ENCODE measurements at places on chromosomes 13 and 19.

DNA sequence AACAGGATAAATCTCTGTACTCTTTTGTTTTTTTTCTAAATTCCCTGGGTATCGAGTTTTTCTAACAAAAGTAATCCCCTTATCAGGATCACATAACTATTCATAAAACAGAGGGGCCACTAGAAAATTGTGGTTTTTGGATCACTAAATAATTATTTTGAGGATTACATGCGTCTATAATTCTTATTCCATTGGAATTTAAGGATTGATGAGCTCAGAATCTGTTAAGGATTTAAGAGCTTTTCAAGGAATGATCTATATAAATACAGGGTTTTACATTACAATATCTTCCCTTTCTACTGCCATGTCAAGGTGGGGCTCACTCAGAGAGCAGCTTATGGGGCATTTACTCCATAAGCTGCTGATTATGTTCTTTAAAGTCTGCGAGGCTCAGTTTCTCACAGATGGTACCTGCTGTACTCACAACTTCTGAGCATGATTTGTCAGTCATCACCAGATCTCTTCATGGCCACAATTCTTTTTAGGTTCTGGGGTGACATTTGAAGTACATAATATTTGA lies 449.8 kb downstream of the PCDH17 start:
- DNase-seq = no peak

DNA sequence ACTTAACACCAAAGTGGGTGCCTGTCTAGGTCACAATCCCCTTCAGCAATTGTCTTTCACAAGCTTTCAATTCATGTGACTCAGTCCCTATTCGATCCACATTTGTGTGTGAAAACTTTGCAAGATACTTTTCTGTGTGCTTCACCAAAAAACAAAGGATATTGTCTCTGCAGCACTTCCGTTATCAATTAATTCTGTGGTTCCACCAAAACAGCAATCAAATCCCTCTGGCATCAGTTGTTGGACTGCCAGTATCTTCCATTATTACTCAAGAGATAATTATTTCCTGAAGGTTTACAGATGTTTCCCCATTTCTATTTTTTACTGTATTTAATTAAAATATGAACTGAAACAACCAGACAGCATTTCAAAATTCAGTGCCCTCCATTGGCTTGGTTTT lies 481.4 kb downstream of the SUCLA2 start:
- no peak for DNase-seq

DNA sequence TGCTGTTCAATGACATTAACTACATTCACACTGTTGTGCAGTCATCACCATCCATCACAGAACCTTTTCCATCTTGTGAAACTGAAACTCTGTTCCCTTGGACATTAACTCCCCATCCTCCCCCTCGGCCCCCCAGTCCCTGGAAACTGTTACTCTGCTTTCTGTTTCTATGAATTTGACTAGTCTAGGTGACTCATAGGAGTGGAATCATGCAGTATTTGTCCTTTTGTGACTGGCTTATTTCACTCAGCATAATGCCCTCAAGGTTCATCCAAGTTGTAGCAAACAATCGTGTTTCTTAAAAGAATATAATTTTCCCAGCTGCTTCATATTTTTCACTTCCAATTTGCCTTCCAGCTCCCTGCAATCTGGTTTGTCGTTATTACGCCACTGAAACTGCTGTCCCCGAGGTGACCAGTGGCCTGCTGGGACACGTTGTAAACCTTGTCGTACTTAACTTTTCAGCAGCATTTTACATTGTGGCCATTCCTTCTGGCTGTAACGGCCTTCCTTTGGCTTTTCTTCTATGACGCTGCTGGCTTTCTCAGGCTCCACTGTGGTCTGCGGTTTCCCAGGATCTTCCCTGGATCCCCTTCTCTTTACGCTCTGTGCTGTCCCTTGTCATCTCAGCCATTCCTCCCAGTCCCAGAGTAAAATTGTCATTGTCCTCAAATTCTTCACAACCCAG lies 74.0 kb downstream of the DHRS12 start:
- no peak for DNase-seq

DNA sequence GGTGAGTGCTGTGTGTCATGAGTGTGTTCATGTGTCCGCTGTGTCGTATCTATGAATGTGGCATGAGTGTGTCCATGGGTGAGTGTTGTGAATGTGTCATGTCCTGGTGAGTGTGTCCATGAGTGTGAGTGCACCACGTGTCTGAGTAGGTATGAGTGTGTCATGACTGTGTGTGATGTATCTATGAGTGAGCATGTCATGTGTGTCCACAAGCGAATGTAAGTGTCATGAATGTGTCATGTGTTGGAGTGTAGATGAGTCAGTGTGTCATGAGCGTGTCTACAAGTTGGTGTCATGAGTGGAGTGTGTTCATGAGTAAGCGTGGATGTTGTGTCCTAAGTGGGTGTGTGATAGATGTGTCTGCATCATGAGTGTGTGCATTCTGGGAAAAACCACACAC lies 129.4 kb downstream of the TUBA3C start:
- no peak for DNase-seq

- DNase-seq = no peak
These were observed 150.3 kb downstream of the KATNAL1 start for GRCh38 chr13:30156826-30157615.

DNA sequence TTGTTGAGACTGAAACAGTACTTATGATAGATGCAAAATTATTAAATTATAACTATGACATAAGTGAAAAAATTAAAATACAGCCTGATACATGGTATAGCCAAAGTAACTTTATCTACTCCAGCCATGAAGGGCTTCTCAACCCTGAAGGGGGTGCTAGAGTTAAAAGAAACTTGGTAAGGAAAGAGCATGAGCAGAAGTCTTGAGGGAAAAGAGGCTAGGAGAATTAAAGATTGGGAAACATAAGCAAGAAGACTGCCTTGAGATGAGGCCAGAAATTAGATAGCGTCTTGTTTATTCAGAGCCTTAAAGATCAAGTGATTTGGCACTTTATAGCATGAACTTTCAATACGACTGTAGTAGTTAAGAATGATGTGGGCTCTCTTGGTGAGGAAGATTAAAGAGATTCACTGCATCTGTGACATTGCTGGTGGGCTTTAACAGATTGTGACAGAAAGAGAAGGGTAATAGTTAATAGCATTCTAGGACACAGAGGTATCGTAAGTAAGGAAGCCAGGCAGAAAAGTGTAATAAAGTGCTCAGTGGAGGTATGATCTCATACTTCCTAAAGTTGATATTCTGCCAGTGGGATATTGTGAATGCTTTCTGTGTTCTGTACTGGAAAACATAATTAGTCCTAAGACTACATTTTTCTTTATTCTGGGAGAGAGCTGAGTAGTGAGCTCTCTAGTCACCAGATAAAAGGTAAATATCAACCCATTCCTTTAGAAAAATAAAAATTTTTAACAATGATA lies 385.4 kb upstream of the PRR20A start:
- DNase-seq = no peak

DNA sequence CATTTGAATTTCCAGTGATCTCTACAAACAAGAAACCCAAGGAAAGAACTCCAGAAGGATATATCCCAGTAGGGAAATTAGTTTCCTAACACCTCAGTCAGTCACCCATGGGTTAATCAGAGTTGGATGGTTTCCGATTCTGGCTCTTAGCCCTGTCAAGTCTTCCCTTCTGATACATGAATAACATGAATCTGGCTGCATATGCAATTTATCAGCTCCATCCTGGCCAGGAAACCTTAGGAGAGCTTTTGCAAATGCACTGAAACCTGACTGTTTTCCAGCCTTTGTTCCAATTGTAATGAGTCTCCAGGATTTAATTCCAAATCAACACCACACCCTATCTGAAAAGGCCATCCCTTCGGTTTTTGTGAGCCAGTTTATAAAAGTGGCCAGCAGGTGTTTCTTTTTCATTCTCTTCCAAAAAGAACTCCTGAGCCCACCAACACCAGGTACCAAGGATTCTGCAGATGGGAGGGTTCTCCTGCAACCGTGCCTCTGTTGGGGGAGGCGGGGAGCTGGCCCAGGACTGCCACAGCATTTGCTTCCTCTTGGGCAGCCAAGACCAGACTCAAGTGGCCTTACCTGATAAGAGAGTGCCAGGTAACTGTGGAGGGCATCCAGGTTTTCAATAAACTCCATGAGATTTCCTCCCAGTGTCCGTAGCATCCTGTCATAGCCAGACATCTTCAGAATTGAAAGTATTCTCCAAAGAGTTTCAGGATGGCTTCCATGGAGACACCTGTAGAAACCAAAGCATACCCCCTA lies 77.5 kb downstream of the C13orf42 start:
- no peak for DNase-seq

DNA sequence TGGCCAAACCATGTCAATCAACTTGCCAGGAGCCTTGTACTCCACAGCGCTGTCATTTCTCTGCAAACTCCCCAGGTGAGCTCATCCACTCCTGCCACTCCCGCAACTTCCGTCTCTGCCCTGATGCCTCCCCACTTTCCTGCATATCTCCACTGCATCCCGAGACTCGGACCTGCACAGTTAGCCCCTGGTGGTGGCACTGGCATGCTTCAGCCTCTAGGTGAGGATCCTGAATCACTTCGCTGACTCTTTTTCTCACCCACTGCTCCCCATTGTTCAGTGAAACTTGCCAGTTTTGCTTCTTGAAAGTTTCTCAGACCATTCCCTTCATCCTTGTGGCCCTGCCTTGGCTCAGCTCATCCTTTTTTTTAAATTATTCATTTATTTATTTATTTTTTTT lies 3.4 kb upstream of the CTU1 start:
- DNase-seq = no peak

DNA sequence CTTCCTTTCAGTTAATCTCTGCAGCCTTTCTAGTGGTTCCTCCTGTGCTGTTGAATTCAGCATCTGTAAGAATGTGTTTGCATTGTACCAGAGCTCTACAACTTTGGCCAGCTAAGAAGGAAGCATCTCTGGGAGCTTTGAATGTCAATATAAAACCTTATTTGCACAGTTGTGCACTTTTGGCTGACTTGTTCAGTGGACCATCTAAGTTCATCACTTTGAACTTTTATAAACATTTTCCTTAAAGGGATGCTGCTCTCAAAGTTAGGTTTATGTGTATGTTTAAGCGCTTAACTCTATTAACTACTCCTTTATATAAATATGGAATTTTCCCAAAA lies 15.6 kb downstream of the POLR1D start:
- DNase-seq = no peak

- DNase-seq = no peak
These were observed 101.3 kb downstream of the GNG7 start for GRCh38 chr19:2600914-2601870.

DNA sequence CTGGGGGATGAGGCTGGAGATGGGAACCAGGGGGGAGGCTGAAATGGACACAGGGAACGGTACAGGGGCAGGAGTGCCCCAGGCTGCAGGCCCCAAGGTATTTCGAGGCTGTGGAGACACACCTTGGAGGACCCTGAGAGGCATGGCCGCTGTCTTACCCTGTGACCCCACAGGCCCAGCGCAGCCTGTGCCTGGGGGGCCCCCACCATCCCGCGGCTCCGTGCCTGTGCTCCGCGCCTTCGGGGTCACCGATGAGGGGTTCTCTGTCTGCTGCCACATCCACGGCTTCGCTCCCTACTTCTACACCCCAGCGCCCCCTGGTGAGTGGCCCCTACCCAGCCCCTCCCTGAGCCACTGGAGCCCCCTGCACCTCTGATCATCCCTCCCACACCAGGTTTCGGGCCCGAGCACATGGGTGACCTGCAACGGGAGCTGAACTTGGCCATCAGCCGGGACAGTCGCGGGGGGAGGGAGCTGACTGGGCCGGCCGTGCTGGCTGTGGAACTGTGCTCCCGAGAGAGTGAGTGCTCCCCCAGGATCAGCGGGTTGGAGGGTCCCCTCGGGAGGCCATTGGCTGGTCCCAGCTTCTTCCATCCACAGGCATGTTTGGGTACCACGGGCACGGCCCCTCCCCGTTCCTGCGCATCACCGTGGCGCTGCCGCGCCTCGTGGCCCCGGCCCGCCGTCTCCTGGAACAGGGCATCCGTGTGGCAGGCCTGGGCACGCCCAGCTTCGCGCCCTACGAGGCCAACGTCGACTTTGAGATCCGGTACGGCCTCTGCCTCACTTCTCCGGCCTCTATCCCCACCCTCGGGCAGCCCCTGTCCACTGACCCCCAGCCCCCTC lies 16.9 kb upstream of the SPIB start:
- DNase-seq = no peak

- no peak for DNase-seq
These were observed 13.2 kb downstream of the ENOX1 start for GRCh38 chr13:43773602-43774001.

GRCh38 chr13:113526466-113527220 lies 36.1 kb upstream of the DCUN1D2 start:
- DNase-seq = no peak

- DNase-seq = no peak
These were observed 17.7 kb downstream of the INTS6 start for GRCh38 chr13:51435002-51435578.

DNA sequence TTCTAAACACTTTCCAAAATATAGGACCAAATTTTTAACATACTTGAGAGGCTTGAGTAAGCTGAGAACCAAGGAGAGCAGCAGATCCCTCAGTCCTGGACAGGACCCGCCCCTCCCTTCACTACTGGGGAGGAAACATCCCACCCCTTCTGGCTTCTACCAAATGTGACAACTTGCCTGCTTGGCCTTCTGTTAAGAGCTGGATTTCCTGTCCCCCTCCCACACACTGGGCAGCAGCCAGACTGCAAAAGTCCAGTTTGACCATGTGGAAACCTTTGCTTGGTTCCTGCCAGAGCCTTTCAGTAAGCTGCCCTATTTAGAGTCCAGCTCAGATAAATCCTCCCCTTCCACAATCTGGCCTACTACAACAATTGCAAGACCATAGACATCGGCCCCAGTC lies 84.3 kb downstream of the FGF14 start:
- no peak for DNase-seq

DNA sequence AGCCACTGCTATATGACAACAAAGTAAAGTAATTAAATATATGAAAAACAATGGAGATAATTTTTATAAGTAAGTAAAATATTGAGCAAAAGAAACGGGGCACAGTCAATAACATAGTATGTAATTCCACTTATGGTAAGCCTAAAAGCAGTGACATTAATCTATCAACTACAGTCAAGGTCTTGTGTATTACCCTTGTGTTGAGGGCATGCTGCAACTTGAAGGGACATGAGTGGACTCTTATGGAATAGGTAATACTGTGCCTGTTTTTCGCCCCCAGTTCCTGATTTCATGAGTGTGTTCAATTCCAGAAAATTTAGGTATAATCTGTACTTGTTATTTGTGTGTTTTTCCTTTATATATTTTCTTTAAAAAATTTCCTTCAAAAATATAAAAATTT lies 201.3 kb upstream of the SLITRK6 start:
- no peak for DNase-seq

DNA sequence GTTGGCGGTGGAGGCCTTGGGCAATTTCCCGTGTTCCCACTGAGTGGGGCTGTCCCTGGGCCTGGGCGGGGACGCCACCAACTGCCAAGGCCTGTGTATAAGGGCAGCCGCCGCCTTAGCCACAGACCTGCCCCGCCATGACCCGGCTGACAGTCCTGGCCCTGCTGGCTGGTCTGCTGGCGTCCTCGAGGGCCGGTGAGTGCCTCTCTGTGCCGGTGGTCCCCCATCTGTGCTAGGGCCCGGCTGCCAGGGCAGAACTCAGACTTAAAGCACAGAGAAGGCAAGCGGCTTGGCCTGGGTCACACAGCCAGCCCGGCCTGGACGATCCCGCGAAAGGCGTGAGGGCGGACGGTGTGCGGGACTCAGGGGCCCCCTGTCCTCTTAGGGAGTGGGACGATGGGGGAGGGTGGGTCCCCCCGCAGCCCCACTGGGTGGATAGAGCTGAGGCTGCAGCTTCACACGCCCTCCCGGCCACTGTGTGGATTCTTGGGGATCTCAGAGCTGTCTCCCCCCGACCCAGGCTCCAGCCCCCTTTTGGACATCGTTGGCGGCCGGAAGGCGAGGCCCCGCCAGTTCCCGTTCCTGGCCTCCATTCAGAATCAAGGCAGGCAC lies at the start of gene AZU1:
Gene AZU1, plus strand, starts transcription at position 128 of the 612 bp plus-strand sequence. Its CDS starts 10 bp downstream, at position 138.
- no peak for DNase-seq
